Kidney epithelial cell (primary cell): ENCODE measurements at places on chromosomes 16 and 17.
A peak's percentile ranks its signal among the peaks of the same experiment; 100 is the strongest.

GRCh38 chr17:62882878-62883277, 74.8 kb upstream of the MARCHF10 start:
- DNase-seq = no peak

GRCh38 chr17:72169823-72170222, 49.0 kb downstream of the SOX9 start:
- no peak for DNase-seq

DNA sequence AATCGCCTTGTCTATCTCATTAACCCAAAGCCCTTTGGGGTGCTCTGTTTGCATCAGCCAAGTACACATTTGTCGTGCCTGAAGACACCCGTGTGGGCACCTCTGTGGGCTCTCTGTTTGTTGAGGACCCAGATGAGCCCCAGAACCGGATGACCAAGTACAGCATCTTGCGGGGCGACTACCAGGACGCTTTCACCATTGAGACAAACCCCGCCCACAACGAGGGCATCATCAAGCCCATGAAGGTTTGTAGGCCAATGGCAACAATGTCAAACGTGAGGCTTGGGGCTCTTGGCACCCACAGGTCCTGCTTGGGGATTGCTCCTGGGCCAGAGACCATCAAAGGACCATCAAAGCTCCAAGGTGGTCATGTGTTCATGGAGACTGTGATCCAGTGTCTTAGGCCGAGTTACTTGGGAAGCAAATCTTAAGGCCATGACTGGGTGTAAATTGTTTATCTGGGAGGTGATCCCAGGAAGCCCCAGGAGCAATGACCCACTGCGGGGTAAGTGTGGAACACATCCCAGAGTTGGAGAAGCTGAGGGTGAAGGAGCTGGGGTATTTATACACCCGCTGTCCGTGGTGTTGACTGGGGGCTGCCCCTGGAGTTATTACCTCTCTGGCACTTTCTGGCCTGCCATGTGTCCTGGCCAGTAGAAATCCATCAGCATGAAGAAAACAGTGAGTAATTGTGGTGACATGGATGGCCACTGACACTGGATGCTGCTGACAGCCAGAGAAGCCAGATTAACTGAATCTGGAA, 24.0 kb downstream of the CDH5 start:
- no peak for DNase-seq

DNA sequence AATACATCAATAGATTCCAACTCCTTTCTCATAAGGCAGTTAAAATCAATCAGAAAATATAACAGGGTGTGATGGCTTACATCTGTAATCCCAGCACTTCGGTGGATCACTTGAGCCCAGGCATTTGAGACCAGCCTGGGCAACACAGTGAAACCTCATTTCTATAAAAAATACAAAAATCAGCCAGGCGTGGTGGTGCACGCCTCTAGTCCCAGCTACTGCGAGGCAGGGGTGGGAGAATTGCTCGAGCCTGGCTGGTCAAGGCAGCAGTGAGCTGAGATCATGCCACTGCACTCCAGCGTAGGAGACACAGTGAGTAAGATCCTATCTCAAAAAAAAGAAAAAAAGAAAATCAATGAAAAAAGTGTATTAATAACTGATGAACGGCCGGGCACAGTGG, 258.6 kb downstream of the NTN1 start:
- peak; percentile 31 for DNase-seq

DNA sequence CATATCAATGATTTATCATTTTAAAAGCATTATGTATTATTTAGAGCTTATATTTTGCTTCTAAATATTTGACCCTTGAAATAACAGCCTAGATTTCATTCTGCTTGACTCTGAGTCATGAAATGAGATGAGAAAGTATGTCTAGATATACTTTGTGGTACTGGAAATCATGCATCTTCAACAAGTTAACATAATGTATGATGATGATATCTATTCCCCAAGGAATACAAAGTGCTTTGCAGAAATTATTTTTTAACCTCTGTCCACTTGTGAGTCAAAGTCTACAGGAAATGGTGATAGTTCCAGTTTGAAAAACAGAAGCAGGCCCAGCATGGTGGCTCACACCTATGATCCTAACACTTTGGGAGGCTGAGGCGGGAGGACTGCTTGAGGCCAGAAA, 36.1 kb downstream of the GOSR1 start:
- DNase-seq = no peak

DNA sequence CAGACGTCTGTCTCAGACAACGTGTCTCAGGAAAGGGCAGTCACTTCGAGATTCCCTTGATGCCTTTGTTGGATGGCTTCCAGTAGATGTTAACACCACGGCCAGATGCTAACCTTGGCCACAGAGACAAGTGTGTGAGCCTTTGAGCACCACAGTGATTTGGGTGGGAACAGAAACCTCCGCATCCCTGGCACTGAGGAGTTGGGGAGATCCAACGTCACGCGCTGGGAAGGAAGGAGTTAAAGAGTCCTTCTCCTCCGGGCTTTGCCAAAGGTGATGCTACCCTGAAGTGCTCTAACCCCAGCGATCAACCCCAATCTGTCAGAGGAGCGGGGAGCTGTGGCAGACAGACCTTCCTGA, 3.0 kb upstream of the ABR start:
- DNase-seq = no peak

DNA sequence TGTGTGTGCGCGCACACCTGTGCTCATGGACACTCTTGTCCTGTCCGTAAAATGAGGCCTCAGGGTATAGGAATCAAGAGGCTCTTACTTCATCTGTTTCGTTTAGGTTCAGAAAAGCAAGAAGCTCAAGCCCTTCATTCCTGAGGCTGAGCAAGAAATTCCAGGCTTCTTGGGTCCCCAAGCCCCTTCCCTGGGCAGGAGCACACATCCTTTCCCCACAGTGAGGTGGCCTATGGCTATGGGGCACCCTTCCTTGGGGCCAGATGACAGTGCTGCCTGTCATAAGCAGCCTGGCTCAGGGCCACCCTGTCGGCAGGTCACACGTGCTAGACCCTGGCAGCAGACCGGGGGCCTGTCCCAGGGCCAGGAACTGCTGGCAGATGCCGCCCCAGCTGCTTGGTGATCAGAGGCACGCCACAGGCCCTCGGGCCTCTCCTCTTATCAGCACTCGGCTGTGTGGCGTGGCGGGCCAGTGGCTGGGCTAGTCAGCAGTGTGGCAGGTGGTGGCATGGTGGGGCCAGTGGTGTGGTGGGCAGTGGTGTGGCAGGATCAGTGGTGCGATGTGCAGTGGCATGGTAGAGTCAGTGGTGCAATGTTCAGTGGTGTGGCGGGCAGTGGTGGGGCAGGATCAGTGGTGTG, 50.2 kb downstream of the NKD1 start:
- DNase-seq = no peak

DNA sequence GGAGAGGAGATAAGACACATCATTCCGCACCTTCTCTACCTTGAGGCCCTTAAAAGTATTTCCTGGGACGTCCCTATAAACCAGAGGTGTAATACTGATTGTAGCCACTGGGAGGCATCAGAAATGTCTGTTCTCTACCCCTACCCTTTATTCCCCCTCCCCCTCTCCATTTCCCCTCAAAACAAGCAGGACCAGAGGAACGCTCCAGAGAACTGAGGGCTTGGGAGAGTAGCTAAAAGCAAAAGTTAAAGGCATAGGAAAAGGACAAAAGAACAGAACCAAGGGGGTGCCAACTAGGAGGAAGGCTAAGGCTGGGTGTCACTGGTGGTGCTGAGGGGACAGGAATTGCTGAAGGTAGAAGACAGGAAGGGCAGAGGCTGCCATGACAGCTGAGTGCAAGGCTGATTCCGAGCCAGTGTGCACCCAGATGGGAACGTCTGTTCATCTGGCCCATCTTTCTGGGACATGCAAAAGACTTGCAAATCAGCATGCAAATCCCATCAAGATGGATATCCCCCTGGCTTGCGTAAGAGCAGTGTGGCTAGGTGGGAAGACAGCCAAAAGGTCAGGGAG, 6.7 kb downstream of the CAMTA2 start:
- no peak for DNase-seq

DNA sequence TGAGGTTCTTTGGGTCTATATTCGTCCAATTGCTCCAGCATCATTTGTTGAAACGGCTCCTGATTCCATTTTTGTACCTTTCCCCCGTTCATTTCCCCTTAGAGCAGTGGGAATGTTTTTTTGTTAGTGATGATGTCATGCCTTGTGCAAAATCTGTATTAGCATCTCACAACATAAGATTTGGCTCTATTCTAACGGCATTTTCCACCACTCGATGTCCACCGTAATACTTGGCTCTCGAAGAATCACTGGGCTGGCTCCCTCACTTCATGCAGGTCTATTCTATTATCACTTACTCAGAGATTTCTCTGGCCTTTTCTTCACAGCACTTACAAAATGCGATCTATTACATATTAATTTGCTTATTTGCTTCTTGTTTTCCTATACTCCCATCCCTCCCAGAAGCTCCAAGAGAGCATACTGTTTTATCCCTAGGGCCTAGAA, 571 bp upstream of the NME1 start:
- DNase-seq = no peak

GRCh38 chr16:86665319-86665675, 86.9 kb downstream of the FOXL1 start:
- DNase-seq = peak; percentile 78

GRCh38 chr16:87365021-87365713, 18.4 kb downstream of the FBXO31 start:
- DNase-seq = no peak

GRCh38 chr17:65457183-65457582, 104.3 kb downstream of the AXIN2 start:
- no peak for DNase-seq

GRCh38 chr17:48123111-48123510, 15.5 kb downstream of the SNX11 start:
- no peak for DNase-seq

DNA sequence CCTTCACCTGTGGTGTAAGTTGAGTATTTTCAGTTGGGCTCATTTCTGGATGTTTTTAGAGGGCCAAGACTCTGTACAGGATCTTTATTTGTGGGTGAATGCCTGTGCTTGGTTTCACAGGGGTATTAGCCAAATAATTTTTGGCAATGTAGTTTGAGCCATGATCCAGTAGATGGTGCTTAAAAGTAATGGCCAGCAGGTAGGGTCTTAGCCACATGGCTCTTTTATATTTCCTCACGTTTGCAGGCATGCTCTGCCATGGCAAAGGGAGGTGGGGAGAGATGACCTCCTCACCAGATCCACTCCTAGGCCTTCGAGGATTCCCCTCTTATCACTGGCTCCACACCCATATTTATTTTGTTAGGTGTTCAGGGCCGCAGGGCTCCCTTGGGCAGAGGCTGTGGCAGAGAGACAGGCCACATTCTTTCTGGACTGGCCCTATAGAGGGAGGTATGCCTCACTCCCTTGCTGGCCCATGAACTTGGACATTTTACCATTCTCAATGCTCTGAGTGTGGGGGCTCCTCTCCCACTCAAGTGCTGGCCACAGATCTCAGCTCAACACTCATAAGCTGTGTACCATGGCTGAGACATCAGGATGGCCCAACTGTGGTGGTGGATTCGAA, 417.1 kb downstream of the XYLT1 start:
- no peak for DNase-seq

- DNase-seq = no peak
These were observed 10.6 kb upstream of the TMIGD1 start for GRCh38 chr17:30344283-30345088.

DNA sequence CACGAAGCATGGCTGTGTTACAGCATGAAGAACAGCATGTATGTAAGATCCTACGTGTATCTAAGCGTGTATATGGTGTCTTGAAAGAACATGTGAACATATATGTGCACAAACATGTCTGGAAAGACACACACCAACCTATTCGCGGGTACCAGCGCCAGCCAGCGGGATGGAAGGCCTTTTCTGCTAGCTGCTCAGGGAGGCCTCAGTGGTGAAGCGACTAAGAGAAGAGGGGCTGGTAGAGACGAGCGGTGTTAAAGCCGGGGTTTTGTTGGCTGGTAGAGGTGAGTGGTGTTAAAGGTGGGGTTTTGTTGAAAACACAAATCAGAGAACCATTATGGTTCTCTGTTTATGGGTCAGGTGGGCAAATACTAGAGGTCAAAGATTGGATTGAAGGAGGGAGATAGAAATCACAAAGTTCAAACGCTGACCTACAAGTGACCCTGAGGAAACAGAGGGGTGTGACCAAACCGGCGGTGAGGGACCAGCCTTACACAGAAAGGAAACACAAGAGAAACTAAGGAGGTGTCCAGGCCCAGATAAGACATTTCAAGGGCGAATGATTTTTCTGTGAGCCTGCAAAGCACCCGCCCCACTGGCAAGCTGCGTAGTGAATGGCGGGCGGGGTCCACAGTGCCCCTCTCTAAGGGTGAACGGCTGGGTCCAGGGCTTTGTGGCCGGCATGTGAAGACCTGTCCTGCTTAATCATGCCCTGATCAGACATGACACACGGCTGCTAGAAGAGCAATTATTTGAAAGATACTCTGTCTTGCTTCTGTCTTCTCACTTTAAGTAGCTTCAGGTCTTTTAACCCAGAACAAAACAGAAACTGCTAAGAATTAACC, 8.1 kb downstream of the ZCCHC14 start:
- DNase-seq = no peak

DNA sequence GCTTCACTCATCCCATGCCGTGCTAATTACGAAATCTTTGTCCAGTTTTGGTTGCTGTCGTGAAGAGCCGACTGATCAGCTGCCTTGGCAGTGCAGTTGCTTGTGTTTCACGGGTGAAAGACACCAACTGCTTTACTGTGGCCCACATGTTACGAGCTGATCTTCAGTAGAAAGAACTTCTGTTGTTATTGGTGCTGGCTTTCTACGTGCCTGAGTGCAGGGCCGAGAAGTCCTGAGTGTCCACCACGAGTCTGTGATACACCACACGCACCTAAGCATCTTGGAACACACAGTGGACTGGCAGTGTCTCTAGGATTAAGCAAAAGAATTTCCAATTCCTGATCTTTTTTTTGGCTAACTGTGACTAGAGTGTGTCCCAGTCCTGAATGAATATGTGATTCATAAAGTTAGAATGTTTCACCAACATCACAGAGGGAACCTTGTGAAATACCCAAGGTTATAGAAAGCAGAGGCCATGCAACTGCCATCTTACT, 70.4 kb upstream of the CLEC18A start:
- no peak for DNase-seq

GRCh38 chr16:52492789-52493357, 54.1 kb downstream of the TOX3 start:
- no peak for DNase-seq

- no peak for DNase-seq
These were observed 2.0 kb upstream of the UNKL start for GRCh38 chr16:1416521-1416941.
